ENCODE measurements at places on chromosomes 1 and 21.

DNA sequence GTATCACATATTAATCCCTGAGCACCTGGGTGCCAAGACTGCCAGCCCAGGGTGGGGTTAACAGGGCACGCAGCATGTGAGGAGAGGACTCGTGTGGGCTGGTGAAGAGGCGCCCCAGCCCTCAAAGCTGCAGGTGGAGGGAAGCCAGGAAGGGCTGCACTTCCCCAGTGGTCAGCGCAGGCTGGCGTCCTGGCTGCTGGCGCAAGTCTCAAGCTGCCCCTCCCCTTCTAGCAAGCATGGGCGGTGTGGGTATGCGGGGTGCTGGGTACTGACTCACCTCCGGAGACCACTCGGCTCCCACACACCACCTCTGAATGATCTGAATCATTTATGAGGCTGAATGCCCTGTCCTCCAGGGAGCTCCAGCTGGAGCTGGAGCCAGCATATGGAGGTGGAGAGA is 44.0 kb downstream of the EIF2D start:
- no peak for DNase-seq

DNA sequence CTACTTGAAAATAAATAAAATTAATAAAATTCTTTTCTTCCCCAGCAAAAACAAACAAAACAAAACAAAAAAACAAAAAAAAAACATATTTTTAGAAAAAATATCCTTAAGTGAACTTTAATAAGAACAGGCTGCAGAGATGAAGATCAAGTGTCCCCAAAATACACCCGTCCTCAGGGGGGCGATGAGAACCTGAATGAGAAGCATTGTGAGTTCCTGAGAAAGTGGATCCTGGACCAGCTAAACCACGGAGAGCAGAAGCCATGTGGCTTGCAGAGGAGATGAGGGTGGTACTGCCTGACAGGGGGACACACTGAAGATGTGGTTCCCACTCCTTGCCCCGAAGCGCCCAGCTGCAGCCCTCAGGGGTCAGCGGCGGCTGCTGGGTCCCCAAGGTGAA is 89.3 kb downstream of the ITPKB start:
- peak; percentile 41 for DNase-seq

DNA sequence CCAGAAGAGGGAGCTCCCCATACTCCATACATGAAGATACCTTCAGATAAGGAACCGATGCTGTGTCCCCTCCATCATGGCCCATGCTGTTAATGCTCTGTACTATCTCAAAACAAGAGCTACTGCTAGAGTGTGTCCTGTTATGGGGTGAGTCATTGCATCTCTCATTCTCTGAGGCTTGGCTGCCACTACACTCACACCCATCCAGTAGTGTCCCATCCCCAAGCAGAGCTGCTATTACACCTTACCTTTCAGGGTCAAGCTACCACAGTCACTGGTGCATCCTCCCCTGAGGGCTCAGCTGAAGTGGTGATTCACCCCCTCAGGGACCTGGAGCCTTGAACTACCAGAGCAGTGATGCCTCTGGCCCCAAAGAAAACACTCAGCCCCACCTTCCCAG is 198.5 kb downstream of the PLA2G4A start:
- DNase-seq = no peak

DNA sequence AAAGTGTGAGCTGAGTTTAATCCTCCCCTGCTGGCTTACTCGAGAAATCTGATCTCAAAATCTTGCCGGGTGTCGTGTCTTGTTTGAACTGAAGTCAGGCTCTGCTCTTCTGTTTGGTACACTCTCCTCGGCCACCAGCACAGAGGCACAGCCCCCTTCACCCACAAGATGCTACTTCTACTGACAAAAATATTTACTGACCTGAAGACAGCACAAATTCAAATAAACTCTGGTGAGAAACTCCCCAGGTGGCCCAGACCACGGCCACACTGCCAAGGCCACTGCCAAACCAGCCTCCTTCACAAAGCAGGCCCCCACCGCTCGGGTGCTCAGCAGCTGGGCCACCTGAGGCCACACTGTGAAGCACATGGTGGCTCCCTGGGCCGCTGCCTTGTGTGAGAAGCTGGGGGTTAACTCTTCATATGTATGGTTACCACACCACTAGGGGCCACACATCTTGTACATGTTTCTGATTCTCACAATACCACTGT is 80.6 kb downstream of the TGFBR3 start:
- no peak for DNase-seq

DNA sequence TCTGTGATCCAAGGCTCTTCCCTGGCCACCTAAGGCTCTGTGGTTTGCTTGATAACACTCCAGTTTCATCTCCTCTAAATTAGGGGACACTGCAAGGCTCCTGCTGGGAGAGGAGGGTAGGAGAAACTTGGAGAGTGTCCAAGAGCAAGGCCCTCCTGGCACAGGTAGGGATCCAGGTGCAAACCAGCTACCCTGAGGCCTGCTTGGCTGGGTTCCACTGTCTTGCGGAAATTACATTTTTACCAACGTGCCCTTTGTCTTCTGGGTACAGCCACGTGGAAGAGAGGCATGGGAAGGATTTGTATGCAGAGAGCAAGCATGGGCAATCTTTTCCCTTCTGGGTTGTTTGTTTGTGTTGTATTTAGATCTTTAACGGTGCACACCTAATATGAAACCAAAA is 132.5 kb downstream of the PRDM2 start:
- DNase-seq = no peak

DNA sequence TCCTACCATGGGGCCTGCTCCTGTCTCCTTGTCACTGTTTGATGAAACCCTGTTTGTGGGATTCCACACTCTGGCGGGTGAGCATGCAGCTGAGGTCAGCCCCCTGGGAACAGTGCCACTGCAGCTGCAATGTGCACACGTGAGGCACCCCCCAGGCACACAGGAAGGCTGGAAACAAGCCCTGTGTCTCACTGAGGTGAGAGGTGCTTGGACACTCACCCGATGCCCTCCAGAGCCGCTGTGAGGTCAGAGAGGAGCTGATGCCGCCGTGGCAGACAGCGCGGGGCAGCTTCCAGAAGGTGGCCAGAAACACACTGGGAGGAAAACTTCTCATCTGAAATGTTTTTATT is 49.7 kb downstream of the SLX9 start:
- peak; percentile 54 for DNase-seq

DNA sequence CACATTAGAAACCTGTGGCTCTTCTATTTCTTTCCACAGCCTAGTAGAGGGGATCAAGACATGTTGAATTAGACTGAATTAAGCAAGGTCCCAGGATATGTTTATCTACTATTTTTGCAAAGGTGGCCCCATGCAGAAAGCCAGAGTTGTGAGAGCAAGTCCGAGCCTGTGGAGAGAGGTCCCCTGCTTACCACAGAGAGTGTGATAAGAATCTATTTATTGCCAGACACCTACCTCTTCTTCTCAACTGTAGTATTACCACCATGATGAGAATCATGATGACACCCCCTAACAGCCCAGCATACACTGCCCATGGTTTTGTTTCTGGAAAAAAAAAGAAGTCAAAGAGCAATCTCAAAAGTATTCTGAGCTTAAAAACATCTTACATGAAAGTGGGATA is 23.0 kb downstream of the SLAMF1 start:
- DNase-seq = no peak

- no peak for DNase-seq
These were observed 115.1 kb upstream of the TMEM51 start for GRCh38 chr1:15038232-15039016.

- no peak for DNase-seq
These were observed 37.9 kb downstream of the GNG12 start for GRCh38 chr1:67795179-67795912.

DNA sequence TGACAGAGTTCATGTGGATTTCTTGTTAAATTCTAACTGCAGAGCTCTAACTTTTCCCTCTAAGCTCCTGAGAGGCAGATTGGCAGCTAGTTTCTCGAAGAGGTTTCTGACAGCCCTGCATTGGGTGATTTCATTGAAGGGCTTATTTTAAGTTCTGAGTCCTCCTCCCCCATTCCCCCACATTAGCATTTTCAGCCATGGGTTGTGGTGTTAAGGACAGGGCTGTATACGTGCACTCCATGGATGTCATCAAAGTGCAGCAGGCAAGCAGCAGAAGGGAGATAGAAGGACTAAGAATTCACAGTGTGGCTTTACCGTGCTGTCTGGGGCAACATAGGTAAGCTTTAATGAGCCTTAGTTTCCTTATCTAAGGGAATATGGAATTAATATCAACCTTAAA is 19.0 kb downstream of the CRYZ start:
- no peak for DNase-seq

- DNase-seq = no peak
These were observed 2.0 kb downstream of the RNF207 start for GRCh38 chr1:6207921-6208320.

- DNase-seq = no peak
These were observed 42.5 kb upstream of the DISC1 start for GRCh38 chr1:231584117-231584516.

DNA sequence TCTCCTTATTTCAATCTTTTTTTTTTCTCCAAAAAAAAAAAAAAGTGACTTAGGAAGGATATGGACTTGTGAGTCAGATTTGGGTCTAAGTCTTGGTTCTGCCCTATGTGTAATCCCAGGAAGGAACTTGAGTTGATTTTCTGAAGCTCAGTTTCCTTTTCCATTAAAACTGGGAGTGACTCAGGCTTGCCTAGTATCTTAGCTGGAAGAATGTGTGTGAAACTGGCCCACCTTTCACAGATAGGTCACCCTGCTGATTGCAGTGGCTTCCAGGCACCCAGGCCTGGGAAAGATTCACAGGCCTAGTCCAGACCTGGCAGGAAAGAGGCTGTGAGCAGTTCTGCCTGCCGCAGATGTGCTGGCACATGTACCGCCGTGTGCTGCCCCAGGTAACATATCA is 218.3 kb upstream of the HOOK1 start:
- DNase-seq = no peak
